ENCODE measurements at places on chromosomes 11 and 22.

DNA sequence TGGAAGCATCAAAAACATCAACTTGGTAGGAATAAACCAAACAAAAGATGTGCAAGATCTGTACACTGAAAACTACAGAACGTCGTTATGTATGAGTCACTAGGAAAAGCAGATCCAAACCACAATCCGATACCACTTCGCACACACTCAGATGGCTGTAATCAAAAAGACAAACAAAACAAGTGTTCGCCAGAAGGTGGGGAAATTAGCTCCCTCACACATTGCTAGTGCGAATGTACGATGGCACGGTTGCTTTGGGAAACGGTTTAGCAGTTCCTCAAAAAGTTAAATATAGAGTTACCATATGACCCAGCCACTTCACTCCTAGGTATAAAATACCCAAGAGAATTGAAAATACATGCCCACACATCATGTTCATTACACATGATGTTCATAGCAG lies 14.8 kb upstream of the CARD10 start:
- DNase-seq: no peak

DNA sequence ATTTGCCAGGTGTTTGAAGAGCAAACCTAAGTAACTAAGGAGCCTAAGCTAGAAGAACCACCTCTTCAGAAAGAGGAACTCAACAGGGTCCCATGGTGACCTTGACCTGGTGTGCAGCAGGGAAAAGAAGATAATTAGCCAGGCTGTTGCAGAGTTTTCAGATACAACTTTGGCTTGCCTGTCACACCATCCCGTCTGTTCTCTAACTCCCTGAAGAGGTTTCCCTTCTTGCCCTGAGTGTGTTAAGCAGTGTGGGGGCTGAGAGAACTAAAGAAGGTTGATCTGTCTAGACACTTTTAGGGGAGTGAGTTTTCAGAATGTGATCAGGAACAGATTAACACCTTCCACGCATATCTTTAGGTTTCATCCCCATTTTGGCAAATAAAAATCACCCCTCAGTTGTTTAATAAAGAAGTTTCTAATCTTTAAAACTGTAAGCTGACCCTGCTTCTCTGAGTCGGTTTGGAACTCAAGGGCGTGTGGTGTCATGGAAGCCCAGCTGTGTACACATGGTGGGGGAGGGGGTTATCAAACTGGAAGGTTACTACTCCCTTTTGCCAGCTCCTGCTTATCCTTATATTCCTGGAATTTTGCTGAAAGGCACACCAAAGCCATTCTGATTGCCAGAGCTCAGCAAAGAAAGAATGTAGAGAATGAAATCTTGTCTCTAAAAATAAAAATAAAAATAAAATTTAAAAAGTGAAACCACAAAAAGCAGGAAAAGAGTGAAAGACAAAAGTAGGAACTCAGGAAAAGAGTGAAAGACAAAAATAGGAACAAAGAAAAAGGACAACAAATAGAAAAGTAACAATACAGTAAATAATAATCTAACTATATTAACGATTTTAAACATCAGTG lies 70.2 kb downstream of the DBX1 start:
- DNase-seq: no peak

DNA sequence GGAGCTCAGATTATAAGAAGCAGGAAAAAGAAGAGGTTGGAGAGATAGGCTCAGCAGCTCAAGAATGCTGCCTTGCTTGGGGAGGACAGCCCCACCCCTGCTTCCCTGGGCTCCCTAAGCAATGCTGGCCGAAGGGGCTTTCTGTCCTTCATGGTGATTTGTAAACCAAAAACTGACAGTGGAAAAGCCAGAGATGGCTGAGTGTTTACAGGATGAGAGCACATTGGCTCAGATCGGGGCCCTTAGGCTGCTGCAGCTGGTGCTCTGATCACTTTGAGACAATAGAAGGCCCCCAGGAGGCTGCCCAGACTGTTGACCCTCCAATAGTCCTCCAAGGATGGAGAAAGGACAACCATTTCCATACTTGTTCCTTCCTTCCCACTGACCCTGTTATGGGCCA lies 28.8 kb upstream of the AMOTL1 start:
- no peak for DNase-seq

DNA sequence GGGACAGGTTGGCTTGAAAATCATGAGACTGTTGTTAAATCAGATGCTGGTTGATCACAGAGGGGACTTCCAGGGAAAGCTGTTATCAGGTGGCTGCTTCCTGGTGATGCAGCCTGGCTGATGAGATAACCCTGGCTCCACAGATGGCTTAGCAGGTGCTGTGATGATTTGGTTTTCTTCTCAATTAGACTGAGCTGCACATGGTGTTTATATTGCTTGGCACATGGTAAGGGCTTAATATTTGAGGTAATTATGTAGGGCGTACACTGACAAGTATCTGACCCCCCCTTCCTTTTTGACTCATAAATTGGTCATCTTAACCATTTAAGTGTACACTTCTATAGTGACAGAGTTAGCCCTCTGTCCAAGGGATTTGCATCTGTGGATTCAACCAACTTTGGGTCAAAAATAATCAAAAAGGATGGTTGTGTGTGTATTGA lies 7.0 kb downstream of the RPS3 start:
- DNase-seq: no peak

- no peak for DNase-seq
Measured at GRCh38 chr22:27113211-27113635, 455.8 kb downstream of the MIAT start.

- DNase-seq: no peak
Measured at GRCh38 chr11:113137713-113138529, 176.5 kb upstream of the TTC12 start.

DNA sequence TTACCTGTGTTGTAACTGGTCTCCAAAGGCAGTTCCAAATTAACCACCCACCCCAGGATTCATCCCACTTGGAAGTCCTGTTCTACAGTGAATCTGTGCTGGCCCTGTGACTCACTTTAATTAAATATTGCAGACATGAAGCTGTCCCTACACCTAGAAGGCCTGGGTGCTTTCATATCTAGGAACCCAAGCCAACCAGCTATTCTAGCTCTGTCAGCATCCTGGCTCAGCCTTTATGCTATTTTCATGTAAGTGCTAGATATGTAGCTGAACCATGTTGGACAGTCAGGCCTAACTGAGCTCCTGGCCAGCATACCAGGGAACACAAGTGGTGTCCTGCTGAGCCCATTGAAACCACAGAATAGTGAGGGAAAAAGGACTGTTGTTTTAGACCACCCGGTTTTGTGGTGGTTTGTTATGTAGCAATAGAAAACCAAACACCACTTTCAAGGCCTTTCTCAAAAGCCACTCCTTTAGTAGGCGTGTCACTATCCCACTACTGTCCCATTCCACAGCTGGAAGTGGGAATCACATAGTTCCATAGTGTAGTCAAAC lies 30.3 kb downstream of the CNTF start:
- no peak for DNase-seq

GRCh38 chr11:104051778-104052177 lies 15.3 kb downstream of the DDI1 start:
- no peak for DNase-seq

DNA sequence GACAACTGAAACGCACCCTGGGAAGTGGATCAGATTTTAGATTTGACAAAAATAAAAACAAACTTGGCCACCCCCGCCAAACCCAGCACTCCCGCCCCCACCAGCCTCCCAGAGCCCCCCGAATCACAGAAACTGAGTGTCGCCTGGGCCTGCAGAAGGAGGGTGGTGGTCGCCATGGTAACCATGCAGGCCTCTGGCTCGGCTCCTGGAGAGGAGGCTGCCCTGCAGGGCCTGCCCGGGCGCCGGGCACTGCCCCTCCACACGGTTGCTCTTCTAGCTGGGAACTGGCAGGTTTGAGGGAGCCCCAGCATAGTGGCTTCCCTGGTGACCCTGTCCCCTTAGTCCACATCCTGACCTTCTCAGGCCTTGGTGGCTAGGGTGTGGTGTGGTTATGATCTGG lies 19.3 kb downstream of the CACNA1I start:
- DNase-seq: no peak

DNA sequence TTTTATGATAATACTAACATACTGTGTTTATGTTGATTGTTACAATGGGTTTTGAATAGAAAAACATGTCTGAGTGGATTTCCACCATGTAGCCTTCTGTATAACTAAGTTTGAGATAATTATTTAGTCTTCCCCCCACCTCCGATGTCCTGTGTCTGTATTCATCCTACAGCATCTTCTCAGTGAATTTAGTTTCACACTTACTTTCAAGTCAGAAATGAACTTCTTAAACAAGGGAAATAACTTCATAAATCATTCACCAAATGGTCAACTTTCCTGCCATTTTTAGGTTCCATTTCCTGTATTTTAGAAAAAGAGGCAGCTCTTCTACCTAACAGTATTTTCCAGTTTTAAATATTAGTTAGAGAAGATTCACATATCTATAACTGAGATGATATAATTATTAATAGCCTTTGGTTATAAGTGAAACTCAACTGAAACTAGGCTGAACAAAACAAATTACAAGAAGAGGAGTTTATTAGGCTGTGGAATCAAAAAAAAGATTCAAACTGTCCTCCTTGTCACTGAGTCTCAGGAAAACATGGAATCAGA lies 3.5 kb downstream of the OR51B5 start:
- DNase-seq: no peak

DNA sequence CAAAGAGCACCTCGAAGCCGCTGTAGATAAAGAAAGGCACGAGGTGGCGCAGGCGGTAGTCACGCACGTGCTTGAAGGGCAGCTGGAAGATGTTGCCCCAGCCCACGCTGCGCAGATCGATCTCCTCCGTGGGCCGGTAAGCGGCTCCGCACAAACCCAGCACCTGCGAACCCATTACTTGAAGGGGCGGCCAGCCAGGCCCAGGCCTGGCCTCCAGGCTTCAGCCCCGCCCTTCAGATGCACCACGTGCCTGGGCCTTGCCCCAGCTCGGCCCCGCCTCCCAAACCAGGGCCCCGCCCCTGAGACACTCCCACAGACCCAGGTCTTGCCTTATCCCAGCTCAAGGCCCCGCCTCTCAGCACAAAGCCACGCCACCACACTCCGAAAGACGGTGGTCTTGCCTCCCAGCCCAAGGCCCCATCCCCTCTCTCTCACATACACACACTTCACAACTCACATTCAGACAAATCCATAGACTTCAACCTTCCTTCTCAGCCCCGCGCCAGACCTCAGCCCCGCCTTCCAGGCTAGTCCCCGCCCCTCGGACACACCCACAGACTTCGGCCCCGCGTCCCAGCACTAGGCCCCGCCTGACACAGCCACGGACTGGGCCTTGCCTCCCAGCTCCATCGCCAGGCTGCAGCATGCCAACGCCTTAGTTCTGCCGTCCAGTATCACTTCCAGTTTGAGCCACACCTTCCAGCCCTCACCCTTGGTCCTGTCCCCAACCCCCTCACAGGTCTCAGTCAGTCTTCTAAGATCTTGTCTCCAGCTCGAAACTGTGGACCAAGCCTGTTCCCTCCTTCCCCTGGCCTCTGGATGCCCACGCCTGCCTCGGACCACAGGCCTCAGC lies 7.0 kb downstream of the UNC93B1 start:
- DNase-seq: no peak

DNA sequence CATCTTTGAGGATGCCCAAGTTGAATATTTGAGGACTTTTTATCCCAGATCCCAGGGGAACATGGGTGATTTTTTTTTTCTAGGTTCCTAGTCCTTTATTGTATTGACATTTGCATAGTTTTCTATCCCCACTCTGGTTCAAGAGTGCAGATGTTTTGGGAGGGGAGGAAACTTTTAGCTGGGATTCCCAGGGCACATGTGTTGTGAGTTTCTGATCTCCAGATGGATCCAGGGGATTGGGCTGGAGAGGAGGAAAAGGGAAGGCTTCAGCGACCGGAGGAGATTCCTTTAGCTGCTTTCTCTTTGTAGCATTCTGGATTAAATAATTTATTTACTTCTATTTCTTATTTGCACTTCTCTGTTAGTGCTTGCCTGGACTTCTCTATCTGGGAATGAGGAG lies 14.7 kb upstream of the SORL1-AS1 start:
- DNase-seq: no peak

GRCh38 chr11:126216526-126217305 lies 5.1 kb downstream of the FAM118B start:
- no peak for DNase-seq

DNA sequence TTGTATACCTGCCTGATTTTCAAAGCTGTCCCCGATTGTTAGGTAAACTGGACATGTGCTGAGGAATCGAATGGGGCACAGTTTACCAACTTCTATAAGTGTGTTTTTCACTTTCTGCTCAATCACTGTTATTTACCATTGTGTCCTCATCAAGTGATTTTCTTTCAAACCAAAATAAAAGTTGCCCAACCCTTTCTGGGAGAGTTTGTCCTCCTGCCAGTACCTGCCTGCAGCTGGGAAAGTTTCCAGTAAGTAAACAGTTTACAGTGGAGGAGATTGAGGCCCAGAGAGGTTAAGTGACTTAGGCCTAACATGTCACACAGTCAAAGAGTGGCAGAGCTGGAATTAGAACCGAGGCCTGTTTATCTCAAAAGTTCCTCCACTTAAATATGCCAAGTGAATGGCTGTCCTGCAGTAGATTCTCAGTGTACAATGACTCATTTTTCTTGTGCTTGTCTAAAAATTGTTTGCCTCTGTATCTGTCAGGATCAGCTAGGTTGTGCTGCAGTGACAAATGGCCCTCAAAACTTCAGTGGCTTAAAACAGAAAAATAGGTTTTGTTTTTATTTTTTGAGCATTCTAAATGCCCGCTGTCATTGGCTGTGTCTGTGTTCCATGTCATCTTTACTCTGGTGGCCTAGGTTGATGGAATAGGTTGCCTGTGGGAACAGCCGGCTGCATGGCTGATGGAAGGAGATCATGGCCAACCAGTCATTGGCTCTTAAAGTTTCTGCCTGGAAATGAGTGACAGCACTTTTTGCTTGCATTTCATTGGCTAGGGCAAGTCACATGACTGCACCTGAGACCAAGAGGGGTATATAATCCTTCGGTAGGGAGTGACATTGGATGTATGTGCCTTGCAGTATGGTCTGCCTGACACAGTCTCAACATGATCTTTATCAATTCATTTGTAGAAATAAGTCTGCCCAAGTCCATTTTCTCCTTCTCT lies 61.8 kb upstream of the CRYBB3 start:
- DNase-seq: no peak

DNA sequence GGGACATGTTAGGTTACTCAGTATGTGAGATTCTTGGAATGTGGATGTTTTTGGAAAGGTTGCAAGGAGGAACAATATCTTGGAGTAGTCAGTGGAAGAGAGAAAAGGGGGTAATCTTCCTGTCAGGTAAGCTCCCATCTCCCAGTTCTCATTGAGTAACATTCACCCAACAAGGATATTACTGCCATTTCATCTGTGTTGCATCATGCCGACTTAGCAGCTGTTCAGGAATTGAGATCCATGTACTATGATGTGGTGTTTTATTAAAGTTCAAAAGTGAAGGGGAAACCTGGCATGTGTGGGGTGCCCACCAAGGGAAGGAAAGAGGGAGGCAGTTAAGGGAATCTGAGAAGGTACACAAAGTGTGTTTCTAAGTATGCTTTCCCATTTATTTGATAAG lies 58.4 kb upstream of the RASSF10 start:
- DNase-seq: no peak

DNA sequence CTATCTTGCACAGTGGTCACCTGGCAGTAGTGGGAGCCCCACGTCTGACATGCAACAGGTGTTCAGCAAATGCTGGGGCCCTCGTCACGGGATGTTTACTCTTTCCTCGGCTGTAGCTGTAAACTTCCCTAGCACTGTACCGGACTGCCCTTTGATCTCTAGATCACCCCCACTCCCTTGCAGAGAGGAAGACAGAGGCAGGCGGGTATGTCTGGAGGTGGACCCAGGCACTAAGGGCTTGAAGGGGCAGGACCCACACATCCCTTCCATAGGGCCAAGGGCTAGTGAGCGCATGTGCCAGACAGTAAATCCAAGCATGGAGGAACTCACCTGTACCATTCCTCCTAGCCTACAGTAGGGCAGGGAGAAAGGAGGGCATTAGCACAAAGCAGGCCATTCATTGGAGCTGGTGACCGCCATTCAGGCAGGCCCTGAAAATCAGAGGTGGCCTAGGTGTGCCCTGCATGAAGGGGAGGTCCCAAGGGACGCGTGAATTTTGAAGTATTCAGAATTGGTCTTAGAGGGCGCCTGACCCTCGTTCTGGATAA lies 1.9 kb upstream of the SMTN start:
- no peak for DNase-seq

All from GM20000 (cell line).